ENCODE measurements at places on chromosomes 12 and 14.

DNA sequence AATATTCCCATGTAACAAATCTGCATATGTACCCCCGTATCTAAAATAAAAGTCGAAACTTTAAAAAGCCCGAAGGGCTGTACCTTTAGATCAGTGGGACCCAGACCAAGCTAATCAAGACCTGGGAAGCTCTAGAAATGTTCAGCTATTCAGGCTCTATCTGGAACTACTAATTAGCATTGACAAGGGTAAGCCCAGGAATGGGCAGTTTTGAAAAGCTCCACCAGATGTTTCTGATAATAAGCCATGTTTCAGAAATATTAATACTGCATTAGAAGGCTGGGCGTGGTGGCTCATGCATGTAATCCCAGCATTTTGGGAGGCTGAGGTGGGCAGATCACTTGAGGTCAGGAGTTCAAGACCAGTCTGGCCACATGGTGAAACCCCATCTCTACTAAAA, 20.4 kb upstream of the TMEM260 start:
- no peak for DNase-seq

DNA sequence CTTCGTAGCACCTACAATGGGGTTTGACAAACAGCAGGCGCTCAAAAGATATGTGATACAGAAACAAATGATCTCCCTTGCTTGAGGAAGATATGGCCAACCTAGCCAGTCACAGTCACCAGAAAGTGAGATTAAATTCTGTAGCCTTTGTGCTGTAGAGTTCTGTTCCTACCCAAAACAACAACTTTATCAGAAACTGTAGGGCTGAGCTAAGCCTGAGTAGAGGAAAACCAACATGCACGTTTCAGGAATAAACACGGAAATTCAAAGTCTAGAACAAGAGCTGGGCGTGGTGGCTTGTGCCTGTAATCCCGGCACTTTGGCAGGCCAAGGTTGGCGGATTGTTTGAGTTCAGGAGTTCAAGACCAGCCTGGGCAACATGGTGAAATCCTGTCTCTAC, 23.0 kb downstream of the AICDA start:
- DNase-seq: no peak

GRCh38 chr12:67045650-67046049, 223.5 kb upstream of the CAND1 start:
- no peak for DNase-seq

GRCh38 chr12:8639936-8640335, 22.7 kb downstream of the MFAP5 start:
- no peak for DNase-seq

GRCh38 chr12:15942475-15942874, 31.3 kb downstream of the DERA start:
- no peak for DNase-seq

- DNase-seq: no peak
These were observed 12.5 kb upstream of the RCOR1 start for GRCh38 chr14:102579696-102580549.

DNA sequence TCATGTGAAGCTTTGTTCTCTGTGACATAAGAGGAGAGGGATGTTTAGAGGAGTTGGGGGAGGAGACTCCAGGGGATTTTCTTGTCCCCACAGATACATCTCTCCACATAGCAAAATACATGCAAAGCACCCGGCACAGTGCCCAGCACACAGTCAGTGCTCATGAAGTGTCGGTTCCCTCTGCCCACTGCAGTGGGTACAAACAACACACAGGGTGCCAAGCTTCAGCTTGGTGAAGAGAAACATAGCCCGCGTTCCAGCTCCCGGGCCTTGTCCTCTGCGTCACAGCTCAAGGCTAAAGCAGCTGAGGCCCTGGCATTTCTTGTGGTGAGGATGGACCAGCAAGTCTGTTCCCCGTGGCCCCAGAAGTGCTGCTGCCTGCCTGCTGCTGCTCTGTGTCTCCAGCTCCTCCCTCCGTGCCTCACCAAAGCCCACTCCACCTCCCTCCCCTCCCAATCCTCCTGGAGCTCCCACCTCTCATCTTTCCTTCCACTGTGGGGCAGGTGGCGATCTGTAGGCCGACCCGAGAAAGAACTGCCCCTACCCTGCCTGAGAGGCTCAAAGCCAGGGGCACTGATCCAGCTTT, 57.0 kb upstream of the FKBP4 start:
- DNase-seq: no peak

- DNase-seq: peak; percentile 5
These were observed 275.6 kb downstream of the AACS start for GRCh38 chr12:125340791-125341190.

GRCh38 chr12:23760495-23760894, 189.0 kb downstream of the SOX5 start:
- DNase-seq: no peak

- DNase-seq: peak; percentile 25
These were observed 87.8 kb upstream of the DYNC1H1 start for GRCh38 chr14:101876555-101876938.

DNA sequence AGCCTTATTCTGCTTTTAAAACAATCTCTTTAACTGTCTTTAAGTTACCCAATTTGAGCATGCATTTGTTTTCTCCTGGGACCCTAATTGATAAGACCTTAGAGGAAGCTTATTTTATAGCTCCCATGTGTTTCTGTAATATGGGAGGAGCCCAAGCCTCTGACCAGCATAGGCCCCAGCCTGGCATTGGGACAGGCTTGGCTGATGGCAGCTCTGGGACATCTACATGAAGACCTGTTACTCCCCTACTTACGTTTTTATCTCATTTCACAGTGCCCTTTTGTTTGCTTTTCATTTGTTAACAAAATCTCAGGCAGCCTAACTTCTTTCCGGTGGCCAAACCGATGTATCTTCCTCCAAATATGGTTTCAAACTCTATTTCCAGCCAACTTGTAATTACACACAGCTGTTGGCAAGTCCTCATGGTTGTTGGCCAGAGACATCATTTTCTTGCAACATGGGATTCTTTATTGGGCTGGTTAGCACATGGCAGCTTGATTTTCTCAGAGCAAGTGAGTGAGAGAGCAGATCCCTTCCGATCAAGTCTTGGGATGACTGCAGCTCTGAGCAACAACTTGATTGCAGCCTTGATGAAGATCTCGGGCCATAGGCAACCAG, 1117.5 kb downstream of the AACS start:
- no peak for DNase-seq

DNA sequence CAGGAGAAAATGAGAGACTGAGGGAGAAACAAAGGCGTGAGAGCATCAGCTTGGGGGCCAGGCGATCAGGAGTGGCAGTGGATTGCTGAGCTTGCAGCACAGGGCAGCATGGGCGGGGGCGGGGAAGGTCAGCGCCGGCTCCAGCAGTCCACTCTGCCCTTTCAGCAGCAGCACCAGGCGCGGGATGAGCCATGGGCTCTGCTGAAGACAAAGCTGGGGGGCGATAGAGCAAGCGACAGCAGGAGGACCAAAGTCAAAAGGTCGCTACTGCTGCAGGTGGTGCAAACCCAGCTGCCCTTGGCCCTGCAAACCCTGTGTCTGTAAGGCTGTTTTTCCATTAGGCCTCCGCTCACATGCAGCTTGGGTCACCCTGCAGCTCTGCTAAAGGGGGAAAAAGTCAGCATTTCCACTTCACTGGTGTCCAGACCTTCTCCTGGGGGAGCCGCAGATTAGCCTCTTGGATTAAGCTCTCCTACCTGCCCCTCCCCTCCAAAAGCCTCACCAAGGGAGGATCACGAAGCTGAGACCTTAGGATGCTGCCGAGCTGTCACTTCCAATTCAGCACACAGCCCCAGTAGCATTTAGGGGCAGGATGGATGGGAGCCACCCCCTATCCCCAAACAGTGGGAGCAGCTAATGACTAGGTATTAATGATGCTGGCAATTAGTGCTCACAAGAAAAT, 204.8 kb downstream of the DPF3 start:
- DNase-seq: no peak

GRCh38 chr12:117060246-117060928, 38.8 kb downstream of the TESC start:
- no peak for DNase-seq

GRCh38 chr12:132454193-132454932, 35.6 kb upstream of the FBRSL1 start:
- no peak for DNase-seq

GRCh38 chr14:22463763-22464173, 125.3 kb downstream of the DAD1 start:
- no peak for DNase-seq

DNA sequence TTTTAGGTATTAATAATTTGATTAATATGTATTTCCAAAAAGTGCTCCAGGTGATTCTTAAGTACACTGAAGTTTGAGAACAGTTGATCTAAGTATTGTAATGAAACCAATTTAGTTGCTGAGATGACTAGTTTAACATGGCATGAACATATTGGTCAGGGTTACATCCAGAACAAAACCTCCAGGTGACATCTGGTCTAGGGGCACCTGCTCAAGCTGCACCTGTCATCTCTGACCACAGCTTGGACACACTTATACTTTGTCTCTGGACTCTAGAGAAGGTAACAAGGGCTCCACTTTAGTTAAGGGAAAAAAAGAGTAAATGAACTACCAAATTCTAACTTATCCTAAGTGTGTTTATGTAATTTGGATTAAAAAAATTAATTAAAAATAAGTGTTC, 8.1 kb downstream of the ARID2 start:
- no peak for DNase-seq

GRCh38 chr14:101706509-101707067, 54.9 kb upstream of the PPP2R5C start:
- DNase-seq: no peak

GRCh38 chr14:36591482-36591881, 9.1 kb upstream of the NKX2-8 start:
- no peak for DNase-seq

DNA sequence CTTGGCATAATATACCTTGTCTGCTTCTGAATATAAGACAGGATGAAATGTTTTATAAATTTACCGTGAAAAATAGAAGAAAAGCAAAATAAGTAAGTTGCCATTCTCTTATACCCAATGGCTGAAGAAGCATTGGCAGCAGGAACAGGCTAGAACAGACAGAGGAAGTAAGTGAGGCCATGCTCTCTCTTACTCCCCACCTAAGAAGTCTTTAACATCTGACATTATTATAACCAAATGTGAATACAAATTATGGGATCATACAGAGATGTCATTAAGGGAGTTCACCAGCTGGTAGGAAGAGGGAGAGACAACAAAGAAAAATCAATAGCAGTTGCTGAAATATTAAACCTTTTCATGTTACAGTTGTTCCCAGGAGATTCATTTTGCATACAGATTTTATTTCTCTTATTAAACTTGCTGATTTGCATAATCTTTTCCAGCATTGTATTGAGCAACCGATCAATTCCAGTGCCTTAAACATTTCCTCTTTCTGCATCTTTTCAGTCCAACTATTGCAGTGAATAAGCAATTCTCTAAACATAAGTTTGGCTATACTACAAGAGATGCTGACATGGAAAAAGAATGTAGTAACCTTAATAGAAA, 270.6 kb downstream of the SLC6A15 start:
- DNase-seq: no peak

- no peak for DNase-seq
These were observed 96.4 kb downstream of the LRRC74A start for GRCh38 chr14:76922584-76922983.

- DNase-seq: no peak
These were observed 4.1 kb upstream of the CYP46A1 start for GRCh38 chr14:99679996-99680395.

- no peak for DNase-seq
These were observed 53.3 kb upstream of the NCOR2 start for GRCh38 chr12:124620606-124621295.

GRCh38 chr14:92686900-92687427, 61.5 kb downstream of the LGMN start:
- no peak for DNase-seq

DNA sequence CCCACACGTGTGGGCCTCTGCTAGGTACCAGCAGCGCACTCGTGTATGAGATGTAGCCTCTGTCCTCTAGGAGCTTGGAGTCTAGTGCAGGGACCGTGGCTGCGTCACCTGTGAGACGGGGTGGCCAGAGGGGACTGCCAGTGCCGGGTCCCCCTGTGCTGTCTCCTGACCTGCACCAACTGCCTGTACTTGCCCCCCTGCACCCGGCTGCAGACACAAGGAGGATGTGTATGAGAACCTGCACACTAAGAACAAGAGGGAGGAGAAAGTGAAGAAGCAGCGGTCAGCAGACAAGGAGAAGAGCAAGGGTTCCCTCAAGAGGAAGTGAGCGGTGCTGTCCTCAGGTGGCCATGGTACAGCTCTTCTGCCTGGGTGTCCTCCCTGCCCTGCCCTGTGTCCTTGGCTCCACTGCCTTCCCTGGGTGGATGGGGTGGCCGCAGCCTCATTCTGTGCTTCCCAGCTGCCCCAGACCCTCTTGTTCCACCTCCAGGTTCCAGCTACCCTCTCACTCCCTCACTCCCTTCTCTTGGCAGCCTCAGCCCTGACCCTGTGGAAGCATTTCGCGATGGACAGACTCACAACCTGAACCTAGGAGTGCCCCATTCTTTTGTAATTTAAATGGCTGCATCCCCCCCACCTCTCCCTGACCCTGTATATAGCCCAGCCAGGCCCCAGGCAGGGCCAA, 9.6 kb downstream of the PTPN6 start:
- DNase-seq: no peak

Measured in SHP77 treated with DMSO at 0.1 percent for 48 hours (cell line).